ENCODE measurements at places on chromosomes 11 and 22. TPM values are rescaled to one million over a fixed set of nuclear protein-coding genes. Genes with fewer than 3 reads are reported as not detected.

The KRTAP5-2 gene
- not detected for total RNA-seq

The ACER3 gene
- total RNA-seq, result 9.9 TPM

The GLB1L3 gene
- total RNA-seq, result not detected

The HPX gene
- total RNA-seq, result not detected

The MAPK1 gene
- 79.2 TPM for total RNA-seq

The GNAZ gene
- total RNA-seq, result 3.1 TPM

The ARHGAP42 gene
- 4.5 TPM for total RNA-seq

The OR52B2 gene
- not detected for total RNA-seq

The PRSS23 gene
- total RNA-seq, result 7.2 TPM

The SGSM1 gene
- 7.5 TPM for total RNA-seq

The KCNK4 gene
- total RNA-seq, result not detected

The PHETA2 gene
- 6.2 TPM for total RNA-seq

The GPR83 gene
- total RNA-seq, result 0.22 TPM

The MPPED1 gene
- total RNA-seq, result not detected

The MUC5AC gene
- total RNA-seq, result not detected

The SLC5A12 gene
- not detected for total RNA-seq

The PATE2 gene
- not detected for total RNA-seq

The PATE4 gene
- not detected for total RNA-seq

The C11orf21 gene
- 47.1 TPM for total RNA-seq

The NXPE4 gene
- total RNA-seq, result not detected

The SEZ6L gene
- total RNA-seq, result 0.08 TPM

The CDKN1C gene
- total RNA-seq, result 40.0 TPM

The GSTT2B gene
- 4.6 TPM for total RNA-seq

The SERHL2 gene
- 2.6 TPM for total RNA-seq

The WNT7B gene
- not detected for total RNA-seq

The TEX12 gene
- 0.54 TPM for total RNA-seq

The BATF2 gene
- total RNA-seq, result 1.5 TPM

The LARGE1 gene
- 152 TPM for total RNA-seq

The MS4A2 gene
- total RNA-seq, result 0.95 TPM

The SLC22A9 gene
- total RNA-seq, result not detected

The ST3GAL4 gene
- total RNA-seq, result 45.1 TPM

The MS4A6E gene
- total RNA-seq, result not detected

The DENND6B gene
- total RNA-seq, result 1.7 TPM

Data from Right ventricle myocardium inferior (tissue), 1 donor.